ENCODE measurements at places on chromosomes 5 and 9.

GRCh38 chr9:114288193-114289091, 34.5 kb upstream of the ORM1 start:
- peak; percentile 69 for DNase-seq

GRCh38 chr9:86983620-86984259, 36.4 kb upstream of the GAS1 start:
- DNase-seq = no peak

- no peak for DNase-seq
These were observed 39.9 kb upstream of the EPB41L4B start for GRCh38 chr9:109360771-109361170.

GRCh38 chr5:12385095-12385494, 480.8 kb upstream of the CTNND2 start:
- DNase-seq = no peak

DNA sequence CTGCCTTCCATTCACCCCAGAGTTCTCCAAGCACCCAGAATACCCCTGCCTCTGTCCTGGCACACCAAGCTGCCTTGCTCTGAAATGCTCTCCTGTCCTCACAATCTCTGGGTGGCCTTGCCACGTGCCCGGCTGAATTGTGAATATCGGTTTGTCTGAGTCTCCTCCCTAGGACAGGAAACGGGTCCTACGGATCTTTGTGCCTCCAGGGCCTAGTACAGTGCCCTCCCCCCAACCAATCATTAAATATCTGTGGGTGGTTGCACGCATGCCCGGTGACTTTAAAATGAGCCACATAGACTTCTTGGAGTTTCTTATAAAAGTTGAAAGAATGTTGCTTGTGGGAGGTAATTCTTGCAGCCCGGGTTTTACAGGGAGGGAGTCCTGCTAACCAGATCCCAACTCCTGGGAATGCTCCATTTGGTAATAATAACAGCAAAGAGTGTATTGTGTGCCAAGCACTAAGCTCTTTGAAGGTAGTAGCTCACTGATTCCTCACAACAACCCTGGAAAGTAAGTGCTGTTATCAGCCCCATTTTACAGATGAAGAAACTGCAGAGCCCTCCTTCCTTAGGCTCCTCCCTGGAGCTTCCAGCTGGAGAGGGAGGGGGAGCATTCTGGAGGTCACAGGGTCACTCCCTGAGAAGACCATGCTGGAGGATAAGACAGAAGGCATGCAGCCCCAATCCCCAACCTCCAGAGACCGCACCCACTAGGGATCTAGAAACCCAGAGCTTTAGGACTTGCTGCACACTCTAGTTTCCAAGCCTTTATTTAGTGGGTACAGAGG, 23.4 kb downstream of the URM1 start:
- DNase-seq = no peak

GRCh38 chr5:2680979-2681378, 70.5 kb downstream of the IRX2 start:
- DNase-seq = no peak

DNA sequence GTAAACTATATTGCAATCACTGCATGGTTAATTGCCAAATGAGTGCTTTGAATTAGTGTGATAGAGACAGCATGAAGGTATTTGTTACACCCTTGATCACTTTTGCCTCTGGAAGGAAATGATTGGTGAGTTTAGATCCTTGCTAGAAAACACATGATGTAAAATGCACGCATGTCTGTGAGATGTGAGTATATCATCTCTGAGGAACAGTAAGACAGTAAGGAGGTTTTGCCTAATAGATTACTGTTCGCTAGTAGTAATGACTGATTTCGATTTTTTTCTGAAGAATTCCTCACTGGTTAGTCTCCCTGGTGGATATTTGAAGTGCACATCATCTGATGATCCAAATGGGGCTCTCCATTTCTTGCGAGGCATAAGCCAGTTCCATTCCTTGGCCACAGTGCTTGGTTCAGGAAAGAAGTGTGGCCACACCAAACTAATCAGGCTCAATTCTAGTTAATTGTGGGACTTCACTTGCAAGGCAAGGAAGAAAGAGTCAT, 156.4 kb upstream of the ADRA1B start:
- DNase-seq = no peak

DNA sequence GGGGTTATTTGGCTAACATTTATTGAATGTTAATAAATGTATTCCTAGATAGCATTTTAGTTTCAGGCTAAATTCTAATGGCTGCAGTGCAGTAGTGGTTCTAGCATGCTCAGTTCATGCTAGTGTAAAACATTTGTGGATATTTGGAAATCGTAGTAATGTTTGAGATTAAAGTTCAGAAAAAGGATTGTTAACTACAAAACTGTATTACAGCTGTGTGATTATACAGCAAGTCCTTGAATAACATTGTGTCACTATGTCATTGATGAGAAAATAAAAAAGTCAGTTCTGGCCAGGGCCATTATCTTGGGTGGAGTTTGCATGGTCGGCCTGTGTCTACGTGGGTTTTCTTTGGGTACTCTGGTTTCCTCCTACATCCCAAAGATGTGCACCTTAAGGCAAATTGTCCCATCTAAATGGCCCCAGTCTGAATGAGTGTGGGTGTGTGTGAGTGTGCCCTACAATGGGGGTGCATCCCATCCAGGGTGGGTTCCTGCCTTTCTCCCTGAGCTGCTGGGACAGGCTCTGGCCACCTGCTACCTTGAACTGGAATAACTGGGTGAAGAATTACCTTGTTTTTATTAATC, 8.8 kb downstream of the ZSWIM6 start:
- DNase-seq = no peak

Measured in type B pancreatic cell (in vitro differentiated cells).